ENCODE measurements at places on chromosomes 1 and 21.
A peak's percentile ranks its signal among the peaks of the same experiment; 100 is the strongest.

DNA sequence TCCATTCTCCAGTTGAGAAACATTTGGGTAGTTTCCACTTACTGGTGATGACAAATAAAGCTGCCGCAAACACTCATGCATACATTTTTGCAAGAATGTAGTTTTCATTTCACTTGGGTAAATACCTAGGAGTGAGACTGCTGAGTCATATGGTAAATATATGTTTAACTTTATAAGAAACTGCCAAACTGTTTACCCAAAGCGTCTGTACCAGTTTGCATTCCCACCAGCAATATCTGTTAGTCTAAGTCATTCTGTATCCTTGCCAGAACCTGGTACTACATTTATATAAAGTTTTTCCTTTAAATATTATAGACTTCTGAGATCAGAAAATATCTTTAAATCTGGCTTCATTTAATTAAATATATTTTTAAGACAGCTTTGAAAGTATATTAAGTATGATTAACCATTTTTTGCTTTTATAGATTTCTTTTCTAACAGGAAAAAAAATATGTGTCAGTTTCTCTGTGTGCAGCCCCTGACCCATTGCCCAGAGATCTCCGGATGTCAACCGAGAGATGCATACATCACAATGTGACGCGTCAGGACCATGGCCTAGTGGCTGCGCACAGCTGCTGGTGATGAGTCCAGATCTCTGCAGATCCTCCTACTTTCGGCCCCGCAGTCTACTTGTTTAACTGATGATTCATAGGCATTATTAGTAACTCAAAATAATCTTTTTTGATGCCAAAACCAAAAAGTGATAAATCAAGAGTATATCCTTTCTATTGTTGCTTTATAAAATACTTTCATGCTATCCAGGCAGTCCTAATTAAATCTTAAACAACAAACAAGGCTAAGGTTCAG, 227.1 kb upstream of the MAP1LC3C start:
- no peak for DNase-seq

- no peak for DNase-seq
These were observed 78.6 kb downstream of the LAMC1 start for GRCh38 chr1:183101841-183102276.

GRCh38 chr1:214520544-214521165, 30.7 kb downstream of the PTPN14 start:
- no peak for DNase-seq

- DNase-seq, result no peak
These were observed 9.5 kb downstream of the RER1 start for GRCh38 chr1:2400950-2401649.

GRCh38 chr1:42348498-42348897, 13.5 kb upstream of the FOXJ3 start:
- DNase-seq, result no peak

DNA sequence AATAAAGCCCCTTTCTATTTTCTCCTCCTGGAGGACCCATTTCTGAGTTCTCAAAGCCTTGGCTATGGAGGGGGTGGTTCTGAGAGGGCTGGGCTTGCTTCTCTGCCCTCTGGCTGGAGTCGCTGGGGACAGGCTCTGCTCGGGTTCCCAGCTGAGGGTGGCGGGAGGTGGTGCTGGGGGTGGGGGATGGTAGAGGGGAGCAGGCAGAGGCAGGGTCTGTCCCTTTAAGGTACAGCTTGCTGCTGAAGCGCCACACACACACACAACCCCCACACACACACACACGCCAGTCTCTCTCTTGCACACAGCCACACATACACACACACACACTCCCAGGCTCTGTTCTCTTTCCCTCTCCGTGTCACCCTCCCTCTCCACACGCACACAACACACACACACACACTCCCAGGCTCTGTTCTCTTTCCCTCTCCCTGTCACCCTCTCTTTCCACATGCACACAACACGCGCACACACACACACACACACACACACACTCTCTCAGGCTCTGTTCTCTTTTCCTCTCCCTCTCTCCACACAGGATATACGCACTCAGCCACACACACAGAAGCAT, 69.8 kb upstream of the SSBP3 start:
- DNase-seq, result no peak

- DNase-seq, result no peak
These were observed 17.8 kb downstream of the C1orf116 start for GRCh38 chr1:207014728-207015127.

- no peak for DNase-seq
These were observed 1.8 kb downstream of the NTNG1 start for GRCh38 chr1:107142666-107143065.

GRCh38 chr1:53712276-53712675, 26.7 kb downstream of the GLIS1 start:
- no peak for DNase-seq

DNA sequence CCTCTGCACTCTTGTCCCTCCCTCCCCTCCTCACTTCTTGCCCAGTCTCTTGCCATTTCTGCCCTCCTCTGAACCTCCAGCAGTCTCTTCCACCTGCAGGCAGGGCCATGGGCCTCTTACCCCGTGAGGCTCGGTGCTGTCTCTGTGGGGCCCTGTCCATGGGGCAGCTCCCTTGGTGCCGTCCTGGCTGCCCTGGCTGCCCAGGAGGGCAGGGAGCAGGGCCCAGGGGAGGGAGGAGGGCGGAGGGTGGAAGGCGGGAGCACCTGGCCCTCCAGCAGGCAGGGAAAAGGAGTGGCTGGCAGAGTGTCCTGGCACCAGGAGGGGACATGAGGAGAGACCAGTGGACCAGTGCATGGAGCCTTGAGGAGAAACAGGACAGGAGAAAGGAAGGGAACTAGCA, at the start of gene RORC:
TSS of gene RORC (minus strand) at position 198 of the 400 bp plus-strand sequence. CDS start at position 160, 38 bp downstream.
- DNase-seq, result no peak

- DNase-seq, result no peak
These were observed 95.0 kb downstream of the CACHD1 start for GRCh38 chr1:64564891-64565290.

DNA sequence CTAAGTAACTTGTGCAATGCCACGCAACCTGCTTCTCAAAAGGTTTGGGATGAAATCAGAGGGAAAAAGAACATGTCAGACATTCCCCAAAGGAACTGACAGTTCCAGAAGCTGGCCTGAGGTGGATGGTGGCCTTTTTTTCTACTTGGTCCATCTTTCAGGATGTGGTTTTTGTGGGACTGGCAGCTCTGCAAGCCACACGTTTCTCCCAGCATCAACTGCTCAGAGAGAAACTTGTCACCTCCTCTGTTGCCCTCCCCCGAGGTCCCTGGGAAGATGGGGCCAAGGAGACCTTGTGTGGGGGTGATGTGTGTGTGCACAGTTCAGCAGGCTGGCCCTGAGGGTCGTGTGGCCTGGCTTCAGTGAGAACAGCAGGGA, 2.5 kb upstream of the DHRS3 start:
- no peak for DNase-seq

DNA sequence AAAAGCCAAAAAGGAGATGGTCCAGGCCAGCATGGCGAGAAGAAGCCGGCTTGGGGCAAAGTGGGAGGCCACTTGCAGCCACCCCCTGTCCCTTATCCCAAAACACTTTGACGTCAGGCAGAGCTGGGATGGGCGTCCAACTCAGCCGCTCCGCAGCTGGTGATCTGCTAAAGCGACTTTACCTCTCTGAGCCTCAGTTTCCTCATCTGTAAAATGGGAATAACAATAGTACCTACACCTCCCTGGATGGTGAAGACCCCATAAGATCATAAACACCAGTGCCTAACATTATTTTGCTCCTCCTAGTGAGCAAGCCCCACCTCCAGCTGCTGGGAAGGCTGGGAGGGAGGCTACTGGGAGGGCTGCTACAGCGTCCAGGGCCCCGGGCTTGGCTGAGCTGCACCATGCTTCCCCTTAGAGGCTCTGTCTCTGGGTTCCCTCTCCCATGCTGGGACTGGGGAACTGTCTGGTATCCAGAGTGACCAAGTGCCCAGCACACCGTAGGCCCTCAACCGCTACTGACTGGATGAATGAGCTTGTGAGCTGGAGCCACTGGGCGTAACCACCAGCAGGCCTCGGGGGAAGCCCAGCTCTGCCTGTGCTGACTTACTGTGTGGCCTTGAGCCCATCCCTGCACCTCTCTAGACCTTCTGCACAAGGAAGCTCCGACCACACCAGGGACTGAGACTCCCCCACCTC, 18.3 kb downstream of the IFFO2 start:
- no peak for DNase-seq

DNA sequence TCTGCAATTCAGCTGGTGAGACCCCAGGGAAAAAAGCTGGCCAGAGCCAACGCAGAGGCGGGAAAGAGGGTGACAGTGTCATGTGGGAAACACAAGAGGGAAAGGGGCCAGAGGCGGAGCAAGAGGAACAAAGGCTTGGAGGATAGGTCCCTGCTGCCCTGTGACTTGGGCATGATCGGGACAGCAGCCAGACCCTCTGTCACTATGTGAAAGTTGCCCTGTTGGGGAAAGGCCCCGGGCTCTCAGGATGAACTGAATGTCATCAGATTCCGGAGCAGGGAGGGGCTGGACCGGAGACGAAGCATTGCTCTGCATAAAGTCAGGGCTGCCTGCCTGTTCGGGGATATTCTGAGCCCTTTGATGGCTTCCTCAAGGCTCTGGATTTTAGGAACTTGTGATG, 5.7 kb upstream of the ELF3 start:
- DNase-seq, result peak; percentile 57

GRCh38 chr1:230778916-230779590, 31.9 kb downstream of the CAPN9 start:
- DNase-seq, result no peak

DNA sequence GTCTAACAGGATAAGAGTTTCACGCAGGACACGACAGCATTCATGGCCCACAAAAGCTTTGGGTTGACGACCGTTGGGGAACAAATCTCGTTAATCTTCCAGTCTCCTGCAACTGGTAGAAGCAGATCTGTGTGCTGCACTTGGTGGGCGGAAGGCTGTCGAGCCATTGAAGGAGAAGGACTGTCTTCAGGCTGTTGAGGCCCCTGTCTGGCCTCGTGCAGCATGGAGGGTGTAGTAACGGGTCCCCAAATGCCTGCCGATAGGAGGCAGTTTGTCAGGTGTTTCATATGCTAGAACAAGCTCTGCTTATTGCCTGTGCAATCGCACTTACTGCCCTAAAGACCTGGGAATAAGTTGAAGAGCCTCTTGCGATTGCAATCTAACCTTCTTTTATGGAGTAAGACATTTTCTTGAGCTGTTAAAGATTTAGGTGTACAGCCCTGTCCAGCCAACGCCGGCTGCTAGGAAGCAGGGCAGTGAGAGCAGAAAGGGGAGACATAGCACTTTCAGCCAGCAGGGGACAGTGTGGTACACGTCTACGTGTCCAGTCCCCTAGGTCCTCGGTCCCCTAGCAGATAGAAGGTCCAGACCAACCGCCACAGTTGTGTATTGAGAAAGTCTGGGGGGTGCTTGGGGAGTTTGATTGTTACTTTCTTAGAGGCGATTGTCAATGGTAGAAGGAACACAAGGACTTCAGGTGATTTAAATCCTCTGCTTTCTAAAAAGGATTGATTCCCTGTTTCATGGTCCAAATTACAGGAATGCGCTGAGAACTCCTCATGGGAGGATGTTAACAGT, 102.3 kb upstream of the TMPRSS2 start:
- no peak for DNase-seq

DNA sequence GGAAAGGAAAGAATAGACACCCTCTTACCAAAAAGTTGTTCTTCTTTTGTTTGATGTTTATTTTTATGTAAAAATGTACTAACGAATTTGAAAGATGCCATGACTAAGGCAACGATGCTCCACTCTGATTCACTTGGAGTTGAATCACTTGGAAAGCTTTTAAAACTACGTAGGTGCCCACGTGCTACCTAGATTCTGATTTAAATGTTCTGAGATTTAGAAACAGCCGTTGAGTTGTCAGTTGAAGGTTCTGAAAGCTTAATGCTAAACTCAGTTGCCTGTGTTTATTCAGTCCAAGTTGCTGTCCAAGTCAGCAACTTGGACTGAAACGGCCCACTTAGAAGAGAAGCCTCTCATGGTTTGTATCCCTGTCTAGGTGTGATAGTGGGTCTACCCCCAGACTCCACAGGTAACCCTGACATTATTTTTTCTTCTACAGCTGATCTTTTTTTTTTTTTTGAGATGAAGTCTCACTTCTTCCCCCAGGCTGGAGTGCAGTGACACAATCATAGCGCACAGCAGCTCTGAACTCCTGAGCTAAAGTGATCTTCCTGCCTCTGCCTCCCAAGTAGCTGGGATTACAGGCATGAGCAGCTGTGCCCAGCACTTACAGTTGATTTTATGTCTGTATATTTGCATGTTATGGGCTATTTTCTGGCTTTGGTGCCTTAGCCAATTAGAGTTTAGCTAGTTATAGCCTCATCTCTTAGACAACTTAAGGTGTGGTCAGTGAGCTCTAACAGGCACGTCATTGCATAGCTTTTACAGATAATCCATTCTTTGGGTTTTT, 1.4 kb upstream of the VAMP4 start:
- DNase-seq, result peak; percentile 37

- DNase-seq, result no peak
These were observed 80.8 kb downstream of the STUM start for GRCh38 chr1:226629210-226629895.

GRCh38 chr1:24096009-24096738, 15.8 kb downstream of the MYOM3 start:
- DNase-seq, result no peak

GRCh38 chr1:247895976-247896375, 589 bp downstream of the OR2W3 start:
- no peak for DNase-seq
